T-helper 17 cell (primary cell): ENCODE measurements at places on chromosomes 3 and 15. TPM values are rescaled to one million over a fixed set of nuclear protein-coding genes. Genes with fewer than 3 reads are reported as not detected.

The RAB7A gene
- 145 TPM for total RNA-seq

- H3K27ac ChIP-seq = no peak overlapping the region
- H3K27me3 ChIP-seq = no peaks in the 10 kb centered on the region
- DNase-seq = no peak
- no peaks in the 10 kb centered on the region for H3K36me3 ChIP-seq
Measured at GRCh38 chr15:57031605-57032004, 113.2 kb downstream of the TCF12 start.

DNA sequence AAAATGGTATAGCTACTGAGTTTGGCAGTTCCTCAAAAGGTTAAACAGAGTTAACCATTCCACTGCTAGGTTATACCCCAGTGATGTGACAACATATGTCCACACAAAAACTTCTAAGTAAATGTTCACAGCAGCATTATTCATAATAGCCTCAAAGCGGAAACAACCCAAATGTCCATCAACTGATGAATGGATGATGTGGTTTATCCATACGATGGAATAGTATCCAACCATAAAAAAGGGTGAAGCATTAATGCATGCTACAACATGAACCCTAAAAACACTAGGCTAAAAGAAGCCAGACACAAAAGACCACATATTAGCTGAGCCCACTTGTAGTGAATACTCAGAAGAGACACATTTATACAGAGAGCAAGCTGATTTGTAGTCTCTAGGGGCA lies 9.0 kb downstream of the XXYLT1 start:
- H3K36me3 ChIP-seq = peaks cover 3% of the 10 kb centered on the region
- H3K27me3 ChIP-seq = no peaks in the 10 kb centered on the region
- no peak overlapping the region for H3K27ac ChIP-seq

DNA sequence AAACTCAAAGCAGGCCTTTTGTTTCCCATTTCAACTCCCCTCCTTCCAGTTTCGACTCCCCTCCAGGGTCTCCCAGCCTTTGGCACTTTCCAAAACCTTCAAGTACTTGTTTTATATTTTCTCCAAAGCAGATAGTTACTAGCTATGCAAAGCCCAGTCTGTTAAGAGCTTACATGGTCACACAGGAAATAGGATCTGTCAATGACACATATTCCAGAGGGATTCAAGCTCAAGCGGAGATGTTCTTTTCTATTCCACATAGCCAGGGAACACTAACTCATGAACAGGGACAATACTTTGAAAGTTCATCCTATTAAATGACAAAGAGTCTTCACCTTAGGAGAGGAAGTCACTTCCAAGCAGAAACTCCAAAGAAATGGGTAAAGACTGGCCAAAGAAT lies 18.6 kb downstream of the SUCLG2 start:
- DNase-seq = no peak
- peak overlapping the region; percentile 62 for H3K27ac ChIP-seq
- no peaks in the 10 kb centered on the region for H3K27me3 ChIP-seq
- H3K4me3 ChIP-seq = no peak overlapping the region

DNA sequence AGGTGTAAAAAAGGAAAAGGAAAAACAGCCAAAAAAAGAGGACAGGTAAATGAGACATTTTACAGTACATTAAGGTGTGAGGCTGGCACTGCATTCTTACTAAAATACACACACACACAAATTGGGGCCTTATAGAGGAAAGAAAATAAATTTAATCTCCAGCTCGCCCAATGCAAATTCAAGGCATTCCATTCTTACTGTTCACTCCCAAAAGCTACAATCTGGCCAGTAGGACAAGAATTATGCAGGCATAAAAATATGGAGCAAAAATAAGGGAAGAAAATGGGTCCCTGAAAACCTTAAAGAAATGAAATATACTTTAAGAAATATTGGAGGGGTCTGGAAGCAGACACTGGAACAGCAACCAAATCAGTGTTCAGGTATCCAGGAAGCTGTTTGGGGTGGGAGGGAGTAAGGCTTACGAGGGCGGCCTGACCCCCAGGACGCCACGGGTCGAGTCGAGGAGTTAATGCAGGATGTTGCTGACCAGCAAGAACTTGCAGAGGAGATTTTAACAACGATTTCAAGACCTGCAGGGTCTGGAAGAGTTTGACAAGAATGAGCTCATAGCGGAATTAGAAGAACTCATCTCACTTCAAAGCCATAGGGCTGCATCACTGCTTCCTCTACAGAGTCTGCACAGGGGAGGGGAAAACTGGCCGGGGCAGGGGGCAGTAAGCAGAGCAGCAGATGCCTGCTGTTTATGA lies 245.5 kb downstream of the TBL1XR1 start:
- DNase-seq = no peak
- no peak overlapping the region for H3K27ac ChIP-seq
- H3K4me1 ChIP-seq = peaks cover 5% of the 10 kb centered on the region
- H3K36me3 ChIP-seq = peaks cover 2% of the 10 kb centered on the region
- peaks cover 8% of the 10 kb centered on the region for H3K27me3 ChIP-seq
